ENCODE measurements at places on chromosomes 7 and 10. TPM values are rescaled to one million over a fixed set of nuclear protein-coding genes. Genes with fewer than 3 reads are reported as not detected.
A peak's percentile ranks its signal among the peaks of the same experiment; 100 is the strongest.

DNA sequence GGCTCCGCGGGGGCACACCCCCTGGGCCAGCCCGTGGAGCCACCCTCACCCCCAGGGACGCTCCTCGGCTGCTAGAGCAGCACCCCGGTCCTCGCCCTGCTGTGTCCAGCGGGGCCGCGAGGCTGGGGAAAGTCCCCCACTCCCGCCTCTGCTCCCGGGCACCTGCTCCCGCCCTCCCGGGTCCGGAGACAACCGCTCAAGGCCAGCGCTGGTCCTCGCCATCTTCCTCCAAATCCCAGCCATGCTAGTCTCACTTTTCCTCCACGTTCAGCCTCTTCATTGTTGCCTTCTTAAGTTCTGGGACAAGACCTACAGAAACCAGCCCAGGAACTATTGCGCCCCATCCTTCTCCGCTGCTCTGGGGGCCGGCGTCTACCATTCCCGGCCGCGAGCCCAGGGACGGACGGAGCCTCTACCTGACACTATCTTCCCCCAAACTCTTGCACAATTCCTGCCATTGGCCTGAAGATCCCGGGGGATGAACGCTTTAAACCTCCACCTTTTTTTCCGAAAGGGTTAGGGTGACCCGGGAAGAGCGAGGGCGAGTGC, 4.8 kb upstream of the KCP start:
- DNase-seq, result no peak

- no peak for DNase-seq
These were observed 12.2 kb upstream of the CPA1 start for GRCh38 chr7:130367836-130368746.

DNA sequence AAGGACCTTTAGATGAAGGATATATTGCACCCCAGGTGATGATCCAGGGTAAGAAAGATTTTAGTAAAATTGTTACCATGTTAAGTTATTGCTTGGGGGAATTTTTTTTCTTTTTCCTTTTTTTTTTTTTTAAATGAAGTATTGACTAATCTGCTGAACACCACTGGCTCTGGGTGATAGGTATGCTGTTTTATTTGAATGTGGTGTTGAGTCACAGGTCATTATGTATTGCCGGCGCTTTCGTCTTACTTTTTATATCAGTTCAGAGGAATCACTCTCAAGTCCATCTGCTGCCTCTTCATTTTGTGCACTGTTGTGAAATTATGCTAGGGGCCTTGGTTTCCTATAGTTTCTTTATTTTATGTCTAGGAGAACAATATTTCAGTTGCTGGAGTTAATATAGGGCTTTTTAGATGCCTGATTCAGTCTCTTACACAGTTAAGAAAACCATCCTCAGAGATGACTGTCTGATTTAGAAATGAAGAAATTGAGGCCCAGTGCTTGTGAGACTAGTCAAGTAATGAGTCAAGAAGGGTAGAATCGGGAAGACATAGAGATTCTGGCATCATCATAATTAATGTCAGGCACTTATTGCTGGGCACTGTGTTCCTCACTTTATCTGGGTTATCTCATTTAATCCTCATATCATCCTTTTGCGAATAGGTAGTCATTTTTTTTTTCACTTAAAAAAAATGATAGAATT, 38.7 kb downstream of the NRF1 start:
- DNase-seq, result no peak

DNA sequence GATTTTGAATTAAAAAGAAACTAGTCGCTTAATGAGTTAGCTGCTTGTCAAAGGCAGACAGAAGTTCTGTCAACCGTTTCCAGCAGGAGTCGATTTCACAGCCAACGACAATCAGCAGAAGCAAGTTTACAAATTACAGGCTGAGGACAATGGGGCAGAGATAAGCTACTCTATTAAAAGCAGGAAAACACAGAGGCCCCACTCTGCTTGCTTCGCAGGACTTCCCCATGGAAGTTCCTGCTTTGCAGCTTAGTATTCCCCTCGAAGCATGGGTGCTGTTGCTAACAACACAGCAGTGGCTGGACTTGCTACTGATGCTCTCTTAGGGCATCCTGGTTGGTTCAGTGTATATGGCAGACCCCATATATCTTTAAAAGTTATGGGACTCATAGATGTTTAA, 50.8 kb upstream of the KLF6 start:
- DNase-seq, result peak; percentile 72

- no peak for DNase-seq
These were observed 165.7 kb downstream of the PARD3 start for GRCh38 chr10:34649385-34649784.

DNA sequence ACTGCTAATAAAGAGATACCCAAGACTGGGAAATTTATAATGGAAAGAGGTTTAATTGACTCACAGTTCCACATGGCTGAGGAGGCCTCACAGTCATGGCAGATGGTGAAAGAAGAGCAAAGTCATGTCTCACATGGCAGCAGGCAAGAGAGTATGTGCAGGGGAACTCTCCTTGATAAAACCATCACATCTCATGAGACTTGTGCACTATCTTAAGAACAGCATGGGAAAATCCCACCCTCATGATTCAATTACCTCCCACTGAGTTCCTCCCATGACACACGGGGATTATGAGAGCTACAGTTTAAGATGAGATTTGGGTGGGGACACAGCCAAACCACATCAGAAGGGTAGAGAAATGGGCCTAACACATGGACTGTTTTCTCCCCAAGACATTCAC, 156.3 kb downstream of the CCDC71L start:
- DNase-seq, result no peak

RPA3 gene
- total RNA-seq, result 28.1 TPM

CAV2 gene
- total RNA-seq, result 33.6 TPM

TAS2R3 gene
- total RNA-seq, result 1.5 TPM
